ENCODE measurements at places on chromosomes 2 and 18. TPM values are rescaled to one million over a fixed set of nuclear protein-coding genes. Genes with fewer than 3 reads are reported as not detected.

GRCh38 chr18:39781565-39781964 is 2173.5 kb upstream of the PIK3C3 start:
- DNase-seq: no peak

DNA sequence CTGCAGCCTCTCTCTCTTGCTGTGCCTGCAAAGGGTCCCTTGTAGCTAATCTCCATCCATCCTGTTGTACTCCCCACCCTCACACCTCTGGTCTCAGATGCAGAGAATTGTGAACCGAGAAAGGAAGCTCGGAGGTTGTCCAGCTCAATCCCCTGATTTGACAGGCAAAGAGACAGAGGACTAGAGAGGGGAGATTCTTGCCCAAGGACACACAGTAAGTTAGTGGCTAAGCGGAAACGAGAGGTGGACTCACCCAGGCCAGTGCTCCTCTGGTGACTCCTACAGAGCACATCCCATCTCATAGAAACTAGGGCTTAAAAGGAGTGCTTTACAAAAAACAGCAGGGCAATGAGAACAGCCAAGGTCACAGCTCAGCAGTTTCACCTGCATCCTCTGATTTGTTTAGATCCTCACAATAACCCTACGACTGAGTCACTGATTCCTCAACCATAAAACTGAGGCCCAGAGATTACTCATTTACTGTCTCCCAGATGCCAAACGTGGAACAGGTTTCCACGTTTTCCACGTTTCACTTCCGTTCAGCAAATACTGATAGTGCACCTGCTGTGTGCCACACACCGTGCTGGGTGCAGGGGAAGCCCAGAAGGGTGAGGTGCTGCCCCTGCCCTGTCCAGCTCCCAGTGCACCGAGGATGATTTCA is 22.1 kb downstream of the EHD3 start:
- no peak for DNase-seq

DNA sequence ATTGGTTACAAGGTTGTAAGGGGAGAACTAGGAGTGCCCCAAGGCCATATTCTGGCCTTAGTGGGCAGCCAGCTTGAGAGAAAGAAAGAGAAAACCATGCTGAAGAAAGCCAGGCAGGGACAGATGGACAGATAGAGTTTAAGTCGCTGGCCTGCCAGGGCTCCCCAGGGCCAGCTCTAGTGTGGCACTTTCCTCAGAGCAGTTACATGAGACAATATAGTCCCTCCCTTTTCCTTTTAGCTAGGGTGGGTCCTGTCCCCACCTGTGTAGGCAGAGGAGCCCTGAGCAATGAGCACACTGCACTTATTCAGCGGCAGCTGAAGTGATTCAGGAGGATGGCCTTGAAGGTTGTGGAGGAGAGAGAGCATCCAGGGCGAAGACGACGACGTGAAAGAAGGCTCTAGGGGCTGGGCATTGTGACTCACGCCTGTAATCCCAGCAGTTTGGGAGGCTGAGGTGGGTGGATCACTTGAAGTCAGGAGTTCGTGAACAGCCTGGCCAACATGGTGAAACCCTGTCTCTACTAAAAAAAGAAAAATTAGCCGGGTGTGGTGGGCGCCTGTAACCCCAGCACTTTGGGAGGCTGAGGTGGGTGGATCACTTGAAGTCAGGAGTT is 152.0 kb upstream of the SLC1A4 start:
- DNase-seq: no peak

DNA sequence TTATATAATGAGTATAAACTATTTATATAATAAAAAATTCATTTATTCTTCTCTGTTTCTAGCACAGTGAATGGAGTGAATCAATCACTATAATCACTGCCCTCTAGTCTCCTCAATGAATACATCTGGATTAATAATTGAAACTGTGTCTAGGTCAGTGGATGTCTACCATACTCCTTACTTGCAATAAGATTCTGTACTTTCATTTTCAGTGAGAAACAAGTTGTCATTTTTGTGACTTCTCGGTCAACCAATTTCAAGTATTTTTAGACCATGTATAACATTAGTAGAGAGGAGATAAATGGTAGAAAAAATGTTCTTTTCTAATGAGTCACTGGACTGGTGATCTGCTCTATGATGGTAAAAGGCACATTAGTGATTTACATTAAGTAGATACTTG is 799.6 kb upstream of the CHAC2 start:
- no peak for DNase-seq

- DNase-seq: no peak
Observed at GRCh38 chr2:74671479-74671878, 17.4 kb downstream of the SEMA4F start.

- DNase-seq: no peak
Observed at GRCh38 chr2:231219289-231219688, 20.9 kb downstream of the ARMC9 start.

GRCh38 chr2:127418300-127419111 is at the start of gene PROC:
Gene PROC (plus strand): TSS chr2:127418427. CDS start chr2:127419943, 1,516 bp downstream.
- DNase-seq: no peak

GRCh38 chr2:232897598-232898408 is 27.7 kb downstream of the SNORC start:
- no peak for DNase-seq

DNA sequence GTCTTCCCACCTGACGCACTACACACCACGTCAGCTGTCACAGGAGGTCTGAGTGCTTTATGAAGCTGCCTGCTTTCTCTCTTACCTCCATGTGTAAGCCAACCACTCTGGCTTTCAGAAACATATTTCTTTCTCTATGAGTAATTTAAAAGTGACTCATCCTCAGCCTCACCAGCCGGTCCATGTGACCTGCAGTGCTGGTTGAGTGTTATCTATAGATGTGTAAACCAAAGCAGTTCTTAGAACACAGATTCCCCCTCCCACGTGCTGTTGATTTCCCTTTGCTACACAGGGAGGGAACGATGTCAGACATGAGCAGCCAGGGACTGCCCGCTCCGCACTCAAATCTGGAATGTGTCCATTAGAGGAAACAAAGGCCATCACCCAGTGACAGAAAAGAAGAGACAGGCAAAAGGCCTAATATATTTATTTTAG is 157.8 kb downstream of the BCL2 start:
- DNase-seq: peak; percentile 64

The NEURL3 gene
- 0.17 TPM for total RNA-seq

The KLHL41 gene
- total RNA-seq: not detected

The ADAM23 gene
- 1.7 TPM for total RNA-seq
